NCI-H146 (cell line): ENCODE measurements at places on chromosomes 3 and 15.

- no peak for DNase-seq
Measured at GRCh38 chr3:9729419-9729818, 2.1 kb upstream of the BRPF1 start.

DNA sequence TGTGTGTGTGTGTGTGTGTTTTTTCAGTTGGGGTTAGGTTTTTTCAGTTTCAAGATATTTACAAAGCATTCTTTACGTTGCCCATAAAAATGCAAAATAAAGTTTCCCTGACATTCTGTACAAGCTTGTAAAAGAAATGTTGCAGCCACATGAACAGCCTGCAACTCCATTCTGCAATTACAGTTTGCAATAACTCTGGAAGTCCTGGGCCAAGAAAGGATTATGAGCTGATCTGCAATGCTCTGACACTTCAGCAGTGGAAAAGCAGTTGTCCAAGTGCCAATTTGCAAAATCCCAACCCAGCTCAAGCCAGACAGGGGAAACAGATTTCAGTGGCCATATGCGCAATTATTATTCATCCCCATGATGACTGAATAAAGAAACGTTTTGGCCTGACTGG, 322.1 kb downstream of the MEX3B start:
- no peak for DNase-seq

DNA sequence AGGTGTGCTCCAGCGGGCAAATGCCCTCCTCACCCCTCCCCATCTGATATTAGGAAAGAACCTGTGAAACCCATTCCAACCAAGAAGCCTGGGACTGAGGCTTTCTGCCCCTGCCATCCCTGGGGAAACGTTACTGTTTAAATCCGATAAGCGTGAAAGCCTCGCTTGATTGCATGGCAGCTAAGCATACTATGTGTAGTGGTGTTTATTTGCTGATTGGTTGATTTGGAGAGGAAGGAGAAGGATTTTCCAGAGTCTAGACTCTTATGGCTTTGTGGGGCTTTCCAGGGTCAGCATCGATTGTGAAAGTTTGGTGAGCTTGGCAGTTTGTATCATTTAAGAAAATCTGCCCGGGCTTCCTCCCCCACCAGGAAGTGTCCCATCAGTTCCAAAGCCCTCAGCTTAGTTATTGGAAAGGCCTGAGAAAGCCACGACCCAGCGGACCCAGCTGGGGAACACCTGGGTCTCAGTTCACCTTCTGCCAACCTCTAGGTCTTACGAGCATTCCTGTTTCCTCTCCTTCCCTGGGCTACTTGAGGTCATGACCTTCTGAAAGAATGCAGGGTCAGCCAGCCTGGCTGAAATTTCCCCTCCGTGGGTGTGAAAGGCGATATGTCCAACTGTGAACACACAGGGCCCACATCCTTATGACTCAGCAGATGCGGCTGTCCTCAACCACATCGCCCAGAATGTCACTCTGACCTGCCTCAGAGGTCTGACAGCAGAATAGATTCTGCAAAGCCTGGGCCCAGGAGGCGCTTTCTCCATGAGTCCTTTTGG, 62.8 kb upstream of the HERC1 start:
- no peak for DNase-seq

DNA sequence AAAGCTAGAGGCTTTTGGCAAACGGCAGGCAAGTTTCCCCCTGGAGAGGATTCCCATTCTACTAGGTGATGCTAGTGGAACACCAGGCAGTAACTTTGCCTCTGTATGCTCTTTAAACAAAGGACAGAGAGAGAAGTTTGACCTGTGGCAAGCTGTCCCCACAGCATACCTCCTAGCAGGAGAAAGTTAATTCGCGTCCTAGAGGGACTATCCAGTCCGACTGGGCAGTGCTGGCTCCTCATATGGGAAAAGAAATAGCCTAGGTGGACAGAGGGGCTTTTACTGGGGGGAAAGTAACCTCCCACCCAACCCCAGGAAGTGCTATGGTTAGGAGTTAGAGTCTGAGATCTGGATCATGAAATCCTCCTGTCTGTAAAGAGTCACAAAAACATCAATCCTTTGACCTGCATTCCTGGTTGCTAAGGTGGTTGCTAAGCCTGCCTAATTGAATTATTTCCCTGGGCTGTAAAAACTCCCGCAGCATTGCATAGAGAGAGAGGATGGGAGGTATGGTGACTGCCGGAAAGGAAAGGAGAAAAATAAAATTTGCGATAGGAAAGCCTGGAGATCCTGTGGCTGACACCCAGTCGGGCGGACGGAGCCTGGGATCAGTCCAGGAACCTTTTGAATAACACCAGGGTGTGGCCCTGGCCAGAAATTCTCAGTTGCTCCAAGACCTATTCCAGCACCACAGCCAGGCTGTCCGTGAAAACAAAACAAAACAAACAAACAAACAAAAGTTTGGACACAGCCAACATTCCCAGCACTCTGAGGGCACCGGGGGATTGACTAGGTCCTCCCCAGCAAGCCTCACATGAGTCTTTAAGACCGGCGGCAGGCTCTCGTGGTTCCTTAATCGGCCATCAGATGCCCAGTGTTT, 67.7 kb upstream of the ATP11B start:
- DNase-seq, result no peak
